ENCODE measurements at places on chromosomes 11 and 22.
A peak's percentile ranks its signal among the peaks of the same experiment; 100 is the strongest.

DNA sequence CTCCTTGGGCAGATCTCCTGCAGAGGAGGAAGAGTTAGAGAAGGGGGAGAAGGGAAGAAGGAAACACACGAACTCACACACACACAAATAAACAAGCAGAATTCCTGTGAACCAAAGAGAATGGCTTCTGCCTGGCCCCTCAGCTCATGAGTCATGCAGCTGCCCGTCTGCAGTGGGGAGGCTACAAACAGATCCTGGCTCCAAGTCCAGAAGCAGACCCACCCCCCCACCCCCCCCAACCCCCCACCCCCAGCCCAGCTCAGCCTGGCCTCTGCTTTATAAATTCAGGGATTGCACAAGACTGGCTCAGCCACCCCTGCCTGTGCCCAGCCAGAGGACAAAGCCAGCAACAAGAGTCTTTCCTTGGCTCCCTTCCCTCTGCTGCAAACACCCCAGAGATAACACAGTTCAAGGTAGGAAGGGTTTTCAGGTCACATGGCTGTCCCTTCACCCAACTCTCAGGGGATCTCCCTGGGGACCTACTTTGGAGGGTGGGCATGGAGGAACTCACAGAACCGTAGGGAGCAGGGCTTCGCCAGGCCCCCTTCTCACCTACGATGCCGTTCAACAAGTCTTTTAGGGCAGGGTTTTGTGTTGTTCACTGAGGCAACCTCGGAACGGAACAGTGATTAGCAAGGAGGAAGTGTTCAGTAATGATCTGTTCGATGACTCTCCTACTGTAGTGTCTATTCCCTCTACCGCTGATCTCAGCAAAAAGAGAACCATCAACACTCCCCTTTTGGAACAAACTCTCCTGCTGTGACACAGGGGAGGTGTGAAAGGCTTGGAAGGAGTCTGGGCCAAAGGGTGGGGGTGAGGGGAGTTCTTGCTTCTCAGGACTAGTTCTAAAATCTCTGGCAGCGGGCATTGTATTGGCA lies 35.5 kb downstream of the RPL27A start:
- DNase-seq: peak; percentile 97

GRCh38 chr11:12745787-12746186 lies 71.6 kb downstream of the TEAD1 start:
- DNase-seq: no peak

GRCh38 chr11:61118004-61118403 lies 15.7 kb downstream of the CD5 start:
- no peak for DNase-seq

DNA sequence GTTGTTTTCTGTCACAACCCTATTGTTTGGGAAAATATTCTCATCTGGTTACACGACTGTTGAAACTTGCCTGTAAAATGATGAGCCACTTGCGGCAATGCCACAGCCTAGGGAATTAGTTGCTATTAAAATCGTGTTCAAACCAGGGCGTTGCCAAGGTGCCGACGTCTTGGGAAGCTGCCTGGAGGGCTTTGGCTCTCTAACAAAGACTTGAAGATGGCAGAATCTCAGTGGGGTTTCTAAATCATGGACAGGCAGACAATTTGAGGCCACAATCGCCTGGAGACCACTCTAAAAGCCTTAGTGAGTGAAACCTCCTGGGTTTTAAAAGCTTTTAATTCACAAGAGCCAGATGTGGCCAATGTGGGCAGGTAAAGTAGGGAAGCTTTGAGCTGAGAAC lies 117.2 kb upstream of the BMAL1 start:
- no peak for DNase-seq

DNA sequence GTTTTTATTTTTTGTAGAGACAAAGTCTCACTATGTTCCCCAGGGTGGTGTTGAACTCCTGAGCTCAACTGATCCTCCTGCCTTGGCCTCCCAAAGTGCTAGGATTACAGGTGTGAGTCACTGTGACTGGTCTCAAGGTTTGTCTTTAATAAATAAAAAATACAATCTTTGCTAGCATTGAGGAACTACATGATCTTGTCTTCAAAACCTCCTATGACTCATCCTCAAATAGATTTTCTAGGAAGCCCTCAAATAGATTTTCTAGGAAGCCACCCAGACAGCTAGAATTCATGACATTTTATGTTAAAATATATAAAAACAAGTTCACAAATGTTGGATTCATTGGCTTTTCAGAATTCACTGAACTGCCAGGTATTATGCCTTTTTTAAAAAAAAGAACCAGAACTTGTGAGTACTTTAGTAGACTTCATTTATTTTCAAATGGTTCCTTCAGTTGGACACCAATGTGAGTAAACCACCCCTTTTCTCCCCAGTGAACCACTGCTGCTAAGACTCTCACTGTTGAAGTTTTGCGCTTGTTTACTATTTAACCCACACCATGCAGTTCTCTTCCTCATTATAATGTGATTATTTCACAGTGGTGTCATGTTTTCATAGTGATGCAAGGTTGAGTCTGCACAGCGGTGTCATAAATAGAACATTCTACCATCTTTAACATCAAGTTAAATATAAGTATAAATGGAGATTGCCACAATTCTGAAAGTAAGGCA lies 303.9 kb downstream of the CASP12 start:
- peak; percentile 39 for DNase-seq

DNA sequence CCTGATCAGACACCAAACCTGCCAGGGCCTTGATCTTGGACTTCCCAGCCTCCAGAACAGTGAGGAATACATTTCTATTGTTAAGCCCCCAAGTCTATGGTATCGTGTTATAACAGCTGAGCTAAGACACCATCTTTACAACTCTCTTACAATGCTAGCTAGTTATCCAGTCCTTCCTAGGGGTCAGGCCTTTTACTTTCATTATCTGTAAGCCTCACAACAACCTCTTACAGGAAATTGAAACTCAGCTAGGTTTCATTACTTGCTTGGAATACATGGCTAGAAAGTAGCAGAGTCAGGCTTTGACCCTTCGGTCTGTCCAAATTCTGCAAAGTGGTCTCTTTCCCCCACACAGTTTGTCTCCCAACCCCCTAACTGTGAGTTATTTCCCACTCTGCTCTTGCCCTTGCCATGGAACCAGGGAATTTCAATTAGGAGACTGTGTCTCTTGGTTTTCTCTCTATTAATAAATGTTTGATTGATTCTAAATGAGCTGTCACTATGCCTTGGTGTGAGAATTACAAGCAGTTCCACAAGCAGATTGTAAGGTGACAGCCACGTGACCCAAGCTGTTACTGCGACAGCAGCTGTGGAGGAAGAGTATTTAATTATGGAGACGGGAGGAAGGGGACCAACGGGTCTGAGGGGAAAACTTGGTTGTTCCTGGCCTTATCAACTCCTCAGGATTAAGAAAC lies 38.4 kb upstream of the CLMP start:
- no peak for DNase-seq

- peak; percentile 79 for DNase-seq
Observed at GRCh38 chr11:66020618-66021357, 5.5 kb downstream of the CATSPER1 start.

DNA sequence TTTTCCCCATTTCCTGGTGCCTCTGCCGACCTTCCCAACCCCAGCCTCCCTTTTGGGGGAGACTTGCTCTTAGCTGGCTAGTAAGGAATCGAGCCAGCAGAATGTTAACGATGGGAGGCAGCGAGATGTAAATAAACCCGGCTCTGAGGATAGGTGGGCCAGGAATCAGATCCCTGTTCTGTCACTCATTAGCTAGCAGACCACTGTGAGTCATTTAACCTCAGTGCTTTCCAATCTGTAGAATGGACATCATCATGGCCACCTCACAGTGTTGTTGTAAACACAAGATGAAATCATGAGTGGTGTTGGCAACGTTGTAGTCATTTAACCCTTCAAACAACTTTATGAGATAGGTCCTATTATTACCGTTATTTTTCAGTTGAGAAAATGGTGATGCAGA lies 208.6 kb downstream of the KIRREL3 start:
- DNase-seq: peak; percentile 49

DNA sequence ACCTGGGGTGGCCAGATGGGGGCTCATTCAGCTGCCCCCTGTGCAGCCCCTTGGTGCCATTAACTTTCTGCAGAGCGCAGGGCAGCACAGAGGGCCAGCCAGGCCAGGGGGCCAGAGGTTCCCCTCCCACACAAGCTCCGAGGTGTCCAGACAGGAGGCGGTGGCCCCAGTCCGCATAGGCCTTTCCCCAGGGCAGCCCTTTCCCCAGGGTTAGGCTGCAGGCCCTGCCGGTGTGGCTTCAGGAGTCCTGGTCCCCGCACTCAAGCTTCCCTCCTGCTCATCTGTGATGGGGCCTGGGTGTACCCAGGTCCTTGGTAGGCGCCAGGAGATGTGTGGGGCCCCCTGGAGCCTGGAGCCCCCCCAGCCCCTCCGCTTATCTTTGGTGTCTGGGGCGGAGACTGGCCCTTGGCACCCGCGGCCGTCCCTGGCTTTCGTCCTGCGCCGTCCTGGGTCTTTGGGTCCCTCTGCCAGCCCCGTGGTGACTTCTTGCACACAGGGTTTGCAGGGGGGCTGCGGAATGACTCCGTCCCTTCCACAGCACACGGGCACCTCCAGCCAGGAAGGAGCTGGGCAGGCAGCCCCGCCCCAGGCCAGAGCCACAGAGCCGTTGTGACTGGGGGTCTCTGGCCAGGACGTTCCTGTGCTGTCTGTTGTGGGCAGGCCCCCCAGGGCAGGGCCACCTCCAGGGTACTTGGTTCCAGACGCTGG lies 8.9 kb downstream of the BRSK2 start:
- no peak for DNase-seq

GRCh38 chr11:78420796-78421209 lies 3.2 kb upstream of the GAB2 start:
- DNase-seq: peak; percentile 85

- no peak for DNase-seq
Observed at GRCh38 chr11:101812546-101812945, 102.3 kb upstream of the CEP126 start.

DNA sequence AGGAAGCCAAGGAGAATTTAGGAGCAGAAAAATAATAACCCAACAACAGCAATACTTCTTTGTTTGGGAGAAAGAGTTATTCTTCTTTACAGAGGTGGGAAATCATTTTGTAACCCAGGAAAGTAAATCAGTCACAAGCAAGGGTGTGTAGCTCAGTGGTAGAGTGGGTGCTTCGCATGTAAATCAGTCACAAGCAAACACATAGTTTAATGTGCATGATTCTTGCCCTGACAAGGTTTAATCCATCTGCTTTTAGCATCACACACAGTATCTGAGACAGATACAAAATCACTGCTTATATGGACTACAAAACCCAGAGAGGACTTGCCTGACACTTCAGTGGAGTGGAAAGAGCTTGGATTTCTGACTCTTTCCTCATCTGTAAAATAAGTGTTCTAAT lies 82.0 kb downstream of the RELT start:
- no peak for DNase-seq

DNA sequence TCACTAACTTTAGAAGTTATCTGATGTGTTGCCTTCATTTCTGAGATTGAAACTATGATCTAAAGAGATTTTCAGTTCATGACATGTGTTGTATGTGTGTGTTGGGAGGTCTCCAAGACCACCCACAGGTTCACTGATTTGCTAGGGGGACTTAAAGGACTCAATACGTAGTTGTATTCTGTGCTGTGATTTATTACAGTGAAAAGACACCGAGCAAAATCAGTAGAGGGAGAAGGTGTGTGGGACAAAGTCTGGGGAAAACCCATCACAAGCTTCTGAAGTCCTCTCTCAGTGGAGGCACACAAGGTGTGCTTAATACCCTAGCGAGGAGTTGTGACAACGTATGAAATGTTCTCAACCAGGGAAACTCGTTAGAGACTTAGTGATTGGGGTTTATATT lies 35.6 kb downstream of the RNF169 start:
- DNase-seq: no peak

DNA sequence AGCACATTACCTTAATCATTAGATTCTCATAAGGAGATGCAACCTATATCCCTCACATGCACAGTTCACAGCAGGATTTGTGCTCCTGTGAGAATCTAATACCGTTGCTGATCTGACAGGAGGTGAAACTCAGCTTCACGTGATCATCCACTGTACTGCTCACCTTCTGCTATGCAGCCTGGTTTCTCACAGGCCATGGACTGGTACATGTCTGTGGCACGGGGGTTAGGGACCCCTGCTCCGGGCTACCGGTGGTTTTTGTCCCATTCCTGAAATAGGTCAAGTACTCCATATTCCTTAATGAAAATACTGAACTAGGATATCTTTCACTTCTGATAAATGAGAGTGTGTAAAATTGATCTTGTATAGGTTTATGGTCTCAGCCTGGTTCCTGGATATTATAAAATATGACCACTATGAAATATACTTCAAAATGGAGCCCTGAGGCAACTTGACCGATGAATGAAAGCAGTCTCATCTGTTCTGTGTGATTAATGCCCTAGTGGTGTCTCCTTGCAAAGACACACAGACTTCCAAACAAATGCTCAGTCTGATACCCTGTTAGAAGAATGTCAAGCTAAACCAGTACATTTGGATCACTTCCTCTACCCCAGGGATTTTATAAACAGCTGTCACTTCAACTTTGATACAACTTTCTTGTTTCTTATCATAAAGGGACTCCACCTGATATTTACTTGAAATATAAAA lies 492.9 kb upstream of the ANO3 start:
- DNase-seq: no peak

DNA sequence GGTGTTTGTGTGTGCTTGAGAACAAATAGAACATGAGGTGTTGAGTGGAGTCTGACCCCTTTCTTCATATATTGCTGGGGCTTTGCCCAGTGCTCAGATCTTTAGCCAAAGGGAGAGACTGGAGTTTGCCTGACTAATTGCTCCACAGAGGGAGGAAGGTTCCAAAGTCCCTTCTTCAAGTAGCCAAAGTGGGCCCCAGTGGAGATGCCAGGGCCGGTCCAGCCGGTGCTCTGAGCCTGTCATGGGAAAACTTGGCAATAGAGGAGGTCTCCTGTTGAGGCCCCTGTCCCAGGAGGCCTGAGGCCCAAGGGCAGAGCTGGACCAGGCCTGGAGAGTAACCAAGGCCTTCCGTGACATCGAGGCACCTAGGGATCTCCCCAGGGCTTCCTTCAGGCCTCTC lies 112.3 kb downstream of the DSCAML1 start:
- no peak for DNase-seq

DNA sequence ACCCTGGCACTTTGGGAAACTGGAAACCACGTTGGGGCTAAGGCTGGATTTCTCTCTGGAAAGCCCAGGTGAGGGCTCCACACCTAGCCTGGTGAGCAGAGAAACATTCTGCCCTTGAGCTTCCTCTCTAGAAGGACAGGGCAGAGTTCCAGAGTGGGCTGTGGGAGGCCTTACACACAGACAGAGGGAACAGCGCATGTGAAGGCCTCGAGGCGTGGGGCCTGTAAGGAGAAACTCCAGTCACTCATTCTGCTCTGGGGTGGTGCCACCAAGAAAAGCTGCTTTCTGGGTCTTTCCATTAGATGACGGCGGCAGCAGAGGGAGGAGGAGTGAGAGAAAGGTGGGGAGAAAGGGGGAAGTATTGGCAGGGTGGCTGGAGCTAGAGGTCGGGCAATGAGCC lies 183.1 kb downstream of the CHST1 start:
- DNase-seq: no peak

All from IMR-90 (cell line).